NCI-H1417 (cell line): ENCODE measurements at places on chromosomes 4 and X.

- no peak for DNase-seq
Observed at GRCh38 chr4:152265149-152265621, 270.7 kb downstream of the FBXW7 start.

- no peak for DNase-seq
Observed at GRCh38 chrX:129976441-129976840, 6.0 kb upstream of the BCORL1 start.

DNA sequence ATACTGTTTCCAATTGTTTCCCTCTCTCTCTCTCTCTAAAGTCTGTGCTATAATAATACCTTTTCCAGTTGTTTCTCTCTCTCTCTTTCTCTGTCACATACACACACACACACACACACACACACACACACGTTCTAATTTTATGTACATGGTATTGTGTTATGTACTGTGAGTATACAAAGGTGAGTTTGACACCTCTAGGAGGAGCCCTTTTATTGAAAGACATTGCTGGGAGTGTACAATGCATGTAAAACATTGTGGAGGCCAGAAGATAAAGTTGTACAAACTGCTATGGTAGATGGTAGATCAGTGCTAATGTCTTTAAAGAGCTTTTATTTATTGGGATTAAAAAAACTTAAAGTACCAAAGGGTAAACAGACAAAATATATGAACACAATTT lies 53.6 kb downstream of the BLTP1 start:
- DNase-seq, result no peak

GRCh38 chr4:185592845-185593488 lies 57.7 kb upstream of the PDLIM3 start:
- DNase-seq, result no peak

GRCh38 chr4:147060151-147060931 lies 114.7 kb upstream of the TTC29 start:
- no peak for DNase-seq

DNA sequence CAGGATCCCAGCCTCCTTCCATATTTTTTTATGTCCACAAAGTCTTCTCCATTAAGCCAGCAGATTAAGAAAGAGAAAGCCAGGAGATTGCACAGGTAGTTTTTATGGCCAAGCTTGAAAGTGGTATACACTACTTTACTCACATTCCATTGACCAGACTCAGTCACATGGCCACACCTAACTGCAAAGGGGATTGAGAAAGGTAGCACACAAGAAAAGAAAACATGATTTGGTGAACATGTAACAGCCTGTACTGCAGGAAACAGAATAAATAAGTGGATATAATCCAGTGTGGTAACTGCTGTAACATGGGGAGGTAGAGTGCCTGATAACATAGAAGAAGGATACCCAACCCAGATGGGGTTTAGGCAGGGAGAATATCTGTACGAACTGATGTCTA lies 43.9 kb downstream of the HOPX start:
- no peak for DNase-seq

- DNase-seq, result no peak
Observed at GRCh38 chr4:122285285-122285684, 93.5 kb upstream of the ADAD1 start.

- DNase-seq, result peak; percentile 95
Observed at GRCh38 chrX:131778269-131779218, 234.7 kb downstream of the OR13H1 start.

GRCh38 chr4:155903453-155903852 lies at the start of gene TDO2:
Gene TDO2, plus strand, starts transcription at chr4:155903696. Its CDS starts 63 bp downstream, at chr4:155903759.
- DNase-seq, result no peak

DNA sequence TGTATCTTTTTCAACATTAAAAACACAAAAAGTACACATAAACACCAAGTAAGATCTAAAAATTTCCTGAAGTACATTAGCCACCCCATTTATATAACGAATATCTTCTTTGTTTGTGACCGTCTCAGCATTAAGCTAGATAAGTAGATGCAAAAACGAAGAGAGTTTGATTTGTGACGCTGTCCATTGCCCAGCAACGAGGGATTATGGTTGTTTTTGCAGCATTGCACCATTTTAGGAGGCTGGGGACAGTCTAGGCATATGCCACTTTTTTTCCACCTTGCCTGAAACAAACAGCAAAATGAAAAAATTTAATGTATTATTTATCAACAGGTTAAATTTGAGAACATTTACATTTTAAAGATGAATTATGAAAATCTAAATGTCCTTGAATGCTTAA lies 12.0 kb upstream of the IGSF1 start:
- no peak for DNase-seq

DNA sequence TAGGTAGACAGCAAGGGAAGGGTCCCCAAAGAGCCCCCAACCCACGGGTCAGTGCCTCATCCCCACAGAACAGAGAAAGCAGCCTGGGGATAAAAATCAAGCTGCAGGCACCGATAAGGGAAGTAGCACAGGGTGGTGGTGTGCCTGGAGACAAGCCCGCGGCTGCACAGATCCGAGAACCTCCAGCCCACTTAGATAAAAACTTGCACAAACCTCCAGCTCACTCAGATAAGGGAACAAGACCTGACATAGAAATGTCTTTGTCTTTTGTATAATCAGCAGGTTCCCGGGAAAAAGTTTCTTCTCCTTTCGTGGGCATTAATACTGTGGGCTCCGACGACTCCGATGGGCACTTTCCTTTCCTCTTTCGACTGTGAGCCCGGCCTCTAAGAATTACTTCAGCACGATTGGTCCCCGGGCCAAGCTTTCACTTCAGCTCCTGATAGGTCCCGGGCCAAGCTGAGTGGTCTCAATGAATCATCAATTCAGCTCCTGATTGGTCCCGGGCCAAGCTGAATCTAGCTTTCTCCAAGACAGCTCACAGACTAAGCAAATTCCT lies 32.4 kb downstream of the PRDX4 start:
- no peak for DNase-seq

GRCh38 chrX:9880237-9880636 lies 86.9 kb upstream of the CLDN34 start:
- DNase-seq, result no peak

DNA sequence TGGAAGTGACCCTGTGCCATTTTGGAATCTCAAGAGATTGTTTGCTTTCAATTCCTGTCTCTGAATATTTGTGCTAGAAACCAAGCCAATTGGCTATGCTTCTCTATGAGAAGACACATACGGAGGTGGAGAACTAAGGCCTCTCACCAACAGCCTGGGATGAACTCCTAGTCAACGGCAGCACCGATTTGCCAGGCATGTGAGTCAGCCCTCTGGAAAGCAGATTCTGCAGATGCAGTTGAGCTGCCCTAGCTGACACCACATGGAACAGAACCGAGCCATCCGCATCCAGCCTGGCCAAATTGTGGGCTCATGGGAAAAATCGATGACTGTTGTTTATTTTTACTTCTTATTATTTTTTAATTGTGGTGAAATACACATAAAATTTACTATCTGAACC lies 58.2 kb upstream of the WDFY3 start:
- no peak for DNase-seq

DNA sequence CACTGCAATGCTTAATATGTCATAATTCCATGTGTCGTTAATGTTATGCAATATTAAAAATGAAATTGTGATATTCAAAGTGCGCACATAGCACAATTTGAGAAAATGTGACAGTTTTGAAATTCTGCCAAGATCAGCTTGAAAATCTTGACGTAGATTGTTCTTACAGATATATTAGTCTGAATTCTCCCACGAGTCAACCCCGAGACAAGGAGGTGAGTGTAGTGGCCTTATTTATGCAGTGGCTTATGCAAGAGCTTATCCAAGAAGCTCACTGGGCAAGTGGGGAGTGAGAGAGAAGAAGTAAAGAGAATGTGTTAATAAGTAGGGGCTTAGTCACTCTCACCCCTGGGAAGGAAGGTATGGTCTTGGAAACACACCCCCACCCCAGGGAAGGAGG lies 286.1 kb upstream of the STS start:
- DNase-seq, result no peak

- DNase-seq, result no peak
Observed at GRCh38 chrX:4787971-4788370, 1074.5 kb upstream of the PRKX start.

DNA sequence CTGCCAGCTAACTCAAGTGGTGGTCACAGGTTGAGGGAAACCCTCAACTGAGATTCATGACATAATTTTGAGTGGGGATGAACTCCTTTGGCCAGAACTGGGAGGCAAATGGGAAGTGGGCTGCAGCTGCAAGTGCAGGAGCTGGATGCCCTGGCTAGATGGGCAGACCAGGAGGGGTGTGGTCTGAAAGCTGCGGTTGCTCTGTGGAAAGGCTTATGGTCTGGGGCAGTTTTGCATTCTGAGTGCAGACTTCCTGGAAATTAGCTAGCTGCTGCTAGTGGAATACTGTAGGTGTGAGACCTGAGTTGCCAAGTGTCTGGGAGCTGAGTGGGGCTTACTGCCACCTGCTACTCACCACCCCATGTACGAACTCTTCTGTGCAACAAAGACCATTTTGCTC lies 52.1 kb upstream of the NAP1L2 start:
- DNase-seq, result no peak
